ENCODE measurements at places on chromosomes 7 and 10.

DNA sequence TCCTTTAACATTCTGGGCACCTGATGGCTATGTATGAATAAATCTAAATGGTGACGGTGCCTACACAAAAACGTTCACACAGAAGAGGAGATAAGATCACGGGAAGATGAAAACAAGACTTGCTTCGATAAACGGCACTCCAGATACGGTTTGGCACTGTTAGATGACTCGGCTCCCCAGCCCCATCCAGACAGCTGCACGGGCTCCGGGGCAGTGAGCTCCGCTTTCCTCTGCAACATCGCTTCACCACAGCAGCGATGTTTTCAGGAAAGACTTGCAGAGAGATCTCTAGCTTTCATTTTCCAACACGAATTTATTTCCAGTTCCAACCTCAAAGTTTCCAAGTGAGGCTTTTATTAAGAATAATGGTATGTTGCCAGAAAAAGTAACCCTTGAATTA, 132.1 kb downstream of the KLF6 start:
- no peak for DNase-seq

GRCh38 chr7:149209518-149210269, 14.3 kb downstream of the ZNF282 start:
- peak; percentile 61 for DNase-seq

- no peak for DNase-seq
These were observed 605.4 kb upstream of the NRP1 start for GRCh38 chr10:33939892-33940291.

- no peak for DNase-seq
These were observed 3.8 kb downstream of the SHTN1 start for GRCh38 chr10:117001144-117001543.

DNA sequence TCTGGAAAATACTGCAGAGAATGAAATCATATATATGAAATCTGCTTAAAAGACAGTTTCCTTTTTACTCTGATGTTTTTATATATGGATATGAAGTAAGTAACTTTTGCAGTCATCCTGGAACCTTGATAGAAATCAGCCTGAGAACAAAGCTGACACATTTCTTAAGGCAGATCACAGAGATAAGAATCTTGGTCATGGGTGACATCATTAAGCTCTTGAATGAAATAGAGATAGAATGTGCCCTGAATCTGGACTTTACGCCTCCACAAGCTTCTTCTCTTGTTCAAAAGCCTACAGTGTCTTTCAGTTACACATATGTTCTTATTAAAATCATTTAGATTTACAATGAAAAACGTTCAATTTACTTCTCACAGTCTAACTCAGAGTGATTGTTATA, 319.1 kb upstream of the CNTNAP2 start:
- no peak for DNase-seq
